AG20443 (cell line): ENCODE measurements at places on chromosomes 6 and 20.

GRCh38 chr20:48789781-48790472 lies 37.9 kb downstream of the PREX1 start:
- no peak for DNase-seq

DNA sequence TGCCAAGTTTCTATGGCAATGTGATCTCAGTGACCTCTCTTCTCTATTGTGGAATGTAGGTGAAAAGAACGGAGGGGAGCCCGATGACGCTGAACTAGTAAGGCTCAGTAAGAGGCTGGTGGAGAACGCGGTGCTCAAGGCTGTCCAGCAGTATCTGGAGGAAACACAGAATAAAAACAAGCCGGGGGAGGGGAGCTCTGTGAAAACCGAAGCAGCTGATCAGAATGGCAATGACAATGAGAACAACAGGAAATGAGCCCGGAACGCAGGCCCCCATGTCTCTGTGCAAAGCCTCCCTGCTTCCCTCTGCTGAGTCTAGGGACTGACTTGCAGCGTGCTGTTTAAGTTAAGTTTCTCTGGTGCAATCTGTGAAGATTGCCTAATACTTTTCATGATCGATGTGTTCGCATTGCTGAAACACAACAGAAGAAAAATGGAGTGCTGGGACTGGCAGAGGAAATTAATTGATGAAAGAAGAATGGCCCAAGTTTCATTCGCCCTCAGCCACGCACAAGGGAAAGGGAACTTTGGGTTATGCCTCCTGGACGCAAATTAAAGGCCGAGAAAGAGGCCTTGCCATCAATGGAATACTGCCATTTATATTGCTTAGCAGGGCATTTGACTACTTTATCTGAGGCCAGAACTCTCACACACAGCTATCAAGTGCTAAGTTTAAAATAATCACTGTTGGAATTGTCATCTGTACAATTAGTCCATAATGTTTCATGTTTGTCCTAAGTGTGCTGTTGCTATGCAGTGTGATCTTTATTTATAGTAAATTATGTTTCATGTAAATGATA lies 146.4 kb downstream of the AKAP7 start:
- DNase-seq: no peak

GRCh38 chr6:155645325-155645724 lies 189.7 kb upstream of the NOX3 start:
- no peak for DNase-seq

DNA sequence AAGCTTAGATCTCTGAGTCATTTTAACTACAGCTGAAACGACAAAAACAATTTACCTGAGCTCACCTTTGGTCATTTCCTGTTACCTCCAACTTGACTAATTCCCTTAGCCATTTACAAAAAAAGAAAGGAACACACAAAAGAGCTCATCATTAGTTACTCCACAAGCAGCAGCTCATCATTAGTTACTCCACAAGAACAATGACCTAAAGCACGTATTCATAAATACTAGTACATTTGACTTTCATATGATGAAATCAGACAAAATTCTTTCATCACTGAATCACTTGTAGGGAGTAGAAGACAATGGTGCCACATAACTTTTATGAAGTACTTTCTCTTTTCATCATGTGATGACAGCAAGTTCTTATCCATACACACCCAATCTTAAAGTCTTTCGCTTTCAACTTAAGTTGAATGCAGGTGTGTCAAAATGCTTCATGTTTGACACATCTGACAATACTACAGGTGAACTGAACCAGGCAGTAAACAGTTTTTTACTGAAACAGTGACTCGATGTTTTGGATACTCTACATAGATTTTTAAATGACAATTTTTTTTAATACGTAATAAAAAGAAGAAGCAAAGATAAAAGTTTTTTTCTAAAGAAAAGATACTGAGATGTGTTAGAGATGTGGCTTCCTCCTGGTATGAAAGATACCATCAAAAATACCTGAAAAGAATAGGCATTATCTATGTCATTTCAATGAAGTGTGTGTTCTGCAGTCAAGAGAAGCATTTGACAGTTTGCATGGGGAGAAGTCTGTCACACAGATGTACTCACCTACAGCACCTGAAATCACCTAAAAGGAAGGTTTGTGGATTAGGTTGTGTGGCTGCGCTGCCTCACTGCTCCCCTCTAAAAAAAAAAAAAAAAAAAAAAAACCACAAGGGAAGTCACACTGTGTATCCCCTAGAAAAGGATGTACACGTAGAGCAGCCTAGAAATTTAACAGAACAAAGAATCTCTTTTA lies 109.1 kb downstream of the PRDM1 start:
- peak; percentile 11 for DNase-seq

GRCh38 chr6:22821664-22822320 lies 252.4 kb downstream of the HDGFL1 start:
- DNase-seq: peak; percentile 44

GRCh38 chr20:54382419-54382818 lies 93.0 kb upstream of the DOK5 start:
- no peak for DNase-seq

DNA sequence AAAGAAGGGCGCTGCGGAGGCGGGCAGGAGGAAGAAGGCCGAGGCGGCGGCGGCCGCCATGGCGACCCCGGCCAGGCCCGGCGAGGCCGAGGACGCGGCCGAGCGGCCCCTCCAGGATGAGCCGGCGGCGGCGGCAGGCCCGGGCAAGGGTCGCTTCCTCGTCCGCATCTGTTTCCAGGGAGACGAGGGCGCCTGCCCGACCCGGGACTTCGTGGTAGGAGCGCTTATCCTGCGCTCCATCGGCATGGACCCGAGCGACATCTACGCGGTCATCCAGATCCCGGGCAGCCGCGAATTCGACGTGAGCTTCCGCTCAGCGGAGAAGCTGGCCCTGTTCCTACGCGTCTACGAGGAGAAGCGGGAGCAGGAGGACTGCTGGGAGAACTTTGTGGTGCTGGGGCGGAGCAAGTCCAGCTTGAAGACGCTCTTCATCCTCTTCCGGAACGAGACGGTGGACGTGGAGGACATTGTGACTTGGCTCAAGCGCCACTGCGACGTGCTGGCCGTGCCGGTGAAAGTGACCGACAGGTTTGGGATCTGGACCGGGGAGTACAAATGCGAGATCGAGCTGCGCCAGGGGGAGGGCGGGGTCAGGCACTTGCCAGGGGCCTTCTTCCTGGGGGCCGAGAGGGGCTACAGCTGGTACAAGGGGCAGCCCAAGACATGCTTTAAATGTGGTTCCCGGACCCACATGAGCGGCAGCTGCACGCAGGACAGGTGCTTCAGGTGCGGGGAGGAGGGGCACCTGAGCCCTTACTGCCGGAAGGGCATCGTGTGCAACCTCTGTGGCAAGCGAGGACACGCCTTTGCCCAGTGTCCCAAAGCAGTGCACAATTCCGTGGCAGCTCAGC lies 780 bp downstream of the ZCCHC3 start:
- DNase-seq: peak; percentile 76

- peak; percentile 47 for DNase-seq
Measured at GRCh38 chr6:74044417-74045096, 348.6 kb downstream of the CD109 start.

- no peak for DNase-seq
Measured at GRCh38 chr20:40882152-40882551, 146.5 kb upstream of the TOP1 start.

- no peak for DNase-seq
Measured at GRCh38 chr6:90454836-90455427, 131.9 kb downstream of the MAP3K7 start.

DNA sequence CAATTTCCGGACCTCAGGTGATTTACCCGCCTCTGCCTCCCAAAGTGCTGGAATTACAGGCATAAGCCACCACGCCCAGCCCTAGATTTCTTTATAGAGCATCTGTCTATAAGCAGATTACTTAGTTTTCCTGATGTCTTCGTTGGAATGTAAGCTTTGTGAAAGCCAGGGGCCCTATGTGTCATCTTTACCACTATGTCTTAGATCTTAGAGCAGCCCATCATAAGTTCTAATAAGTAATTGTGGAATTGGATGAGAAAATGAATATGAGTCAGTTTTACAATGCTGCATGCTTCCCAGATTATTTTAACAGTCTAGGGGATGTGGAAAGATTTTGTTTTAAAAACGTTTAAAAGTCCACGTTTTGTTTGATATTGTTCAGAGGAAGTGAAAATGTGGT lies 9.1 kb upstream of the ZBTB2 start:
- peak; percentile 38 for DNase-seq

- no peak for DNase-seq
Measured at GRCh38 chr20:32035426-32035779, 16.6 kb upstream of the HCK start.

DNA sequence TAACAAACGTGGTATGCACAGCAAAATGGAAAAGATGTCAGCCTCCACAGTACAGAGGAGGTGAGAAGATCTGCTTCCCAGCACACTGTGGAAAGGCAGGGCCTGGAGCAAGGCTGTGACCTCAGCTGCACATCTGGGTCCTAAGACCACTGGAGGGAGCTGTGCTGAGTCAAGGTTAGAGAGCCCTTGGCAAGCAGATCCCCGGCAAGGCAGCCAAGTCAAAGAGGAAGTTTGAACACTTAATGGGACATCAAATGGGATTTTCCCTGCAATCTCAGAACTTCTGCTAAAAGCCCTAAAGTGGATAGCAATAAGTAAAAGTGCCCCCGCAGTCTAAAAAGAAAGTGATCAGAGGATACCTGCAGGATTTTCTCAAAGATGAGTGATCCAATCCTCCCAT lies 39.5 kb downstream of the UNC5CL start:
- peak; percentile 80 for DNase-seq
